ENCODE measurements at places on chromosomes 16 and 17.

DNA sequence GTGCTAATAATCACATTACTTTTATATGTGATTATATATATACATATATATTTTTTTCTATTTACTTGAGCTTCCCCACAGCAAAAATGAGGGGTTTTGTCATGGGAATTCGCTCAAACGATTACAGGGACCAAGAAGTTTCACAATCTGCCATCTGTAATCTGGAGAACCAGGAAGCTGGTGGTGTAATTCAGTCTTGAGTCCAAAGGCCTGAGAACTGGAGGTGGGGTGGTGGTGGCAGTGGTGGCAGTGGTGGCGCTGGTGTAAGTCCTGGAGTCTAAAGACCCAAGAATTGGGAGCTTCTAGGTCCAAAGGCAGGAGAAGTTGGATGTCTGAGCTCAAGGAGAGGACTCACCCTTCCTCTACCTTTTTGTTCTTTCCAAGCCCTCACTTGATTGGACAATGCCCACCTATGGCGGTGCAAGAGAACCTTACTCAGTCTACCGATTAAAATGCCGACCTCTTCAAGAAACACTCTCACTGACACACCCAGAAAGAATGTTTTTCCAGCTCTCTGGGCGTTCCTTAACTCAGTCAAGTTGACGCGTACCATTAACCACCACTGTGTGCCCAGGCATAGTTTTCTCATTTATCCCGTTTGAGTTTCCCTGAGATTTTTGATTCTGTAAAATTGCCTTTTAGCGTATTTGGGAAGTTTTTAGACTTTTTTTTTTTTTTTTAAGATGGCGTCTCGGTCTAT is 31.9 kb downstream of the POLR2A start:
- DNase-seq: no peak

DNA sequence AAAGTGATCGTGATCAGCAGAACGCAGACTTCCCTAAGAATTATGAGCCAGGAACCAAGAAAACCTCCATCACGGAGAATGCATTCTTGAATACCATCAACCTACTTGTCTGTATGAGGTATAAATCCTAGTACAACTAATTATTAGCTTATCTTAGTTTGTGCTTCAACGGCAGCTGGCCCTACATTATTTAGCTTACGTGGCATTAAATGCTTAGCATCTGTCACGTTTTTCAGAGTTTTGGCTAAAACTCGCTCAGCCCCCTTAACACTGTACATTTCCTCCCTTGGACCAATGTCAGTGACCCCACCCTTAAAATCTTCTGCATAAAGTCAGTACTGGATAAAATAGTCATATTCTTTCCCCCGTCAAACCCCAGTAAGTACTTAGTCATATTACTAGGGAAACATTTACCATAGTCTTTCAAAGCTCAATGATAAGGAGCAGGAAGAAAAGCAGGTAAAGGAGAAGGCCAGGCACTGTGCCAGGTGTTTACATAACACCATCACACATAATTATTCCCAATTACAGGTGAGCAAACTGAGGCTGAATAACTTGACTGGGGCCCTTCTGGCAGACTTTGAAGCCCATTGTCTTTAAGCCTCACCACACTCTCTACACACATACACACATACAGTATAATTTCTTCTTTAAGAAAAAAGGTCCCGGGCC is 16.6 kb upstream of the TXNDC11 start:
- DNase-seq: no peak

GRCh38 chr17:20920815-20921199 is 122.0 kb downstream of the USP22 start:
- no peak for DNase-seq

- no peak for DNase-seq
These were observed 16.3 kb downstream of the MPP3 start for GRCh38 chr17:43816336-43817320.

DNA sequence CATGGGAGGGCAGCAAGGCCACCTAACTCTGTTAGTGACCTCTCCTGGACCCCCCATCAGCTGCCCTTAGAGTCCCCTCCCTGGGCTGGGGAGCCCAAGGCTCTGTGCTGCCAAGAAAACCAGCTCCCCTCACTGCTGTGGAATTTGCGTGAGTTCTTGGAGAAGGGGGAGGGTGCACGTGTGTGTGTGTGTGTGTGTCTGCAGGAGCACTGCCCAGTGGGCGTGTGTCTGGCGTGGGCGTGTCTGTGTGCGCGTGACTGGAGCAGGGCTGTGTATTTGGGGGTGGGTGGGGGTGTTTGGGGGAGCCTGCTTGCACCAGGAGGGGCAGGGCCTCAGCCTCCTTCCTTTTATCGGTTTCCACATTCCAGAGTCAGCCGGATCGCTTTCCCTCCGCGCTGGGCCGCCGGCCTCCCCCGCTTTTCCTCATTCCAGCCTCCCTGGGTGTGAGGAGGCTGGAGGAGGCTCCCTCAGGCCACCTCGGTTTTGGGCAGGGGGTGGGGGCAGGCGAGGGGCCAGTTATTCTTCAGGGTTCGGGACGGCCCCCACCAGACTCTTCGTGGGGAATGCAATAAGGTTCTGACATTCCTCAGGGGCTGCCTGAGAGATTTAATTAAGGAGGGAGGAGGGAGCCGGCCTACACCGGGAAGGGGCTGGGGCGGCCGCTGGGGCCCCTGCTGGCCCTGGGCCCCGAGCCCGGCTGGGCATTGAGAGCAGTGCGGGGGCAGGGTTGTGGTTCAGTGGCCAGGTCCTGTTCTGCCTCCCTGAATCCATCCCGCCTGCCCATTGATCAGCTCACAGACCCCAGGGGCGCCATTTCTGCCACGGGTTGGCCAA is 2.5 kb downstream of the VASN start:
- no peak for DNase-seq

GRCh38 chr17:70318051-70318450 is 148.7 kb downstream of the KCNJ2 start:
- no peak for DNase-seq

- DNase-seq: no peak
These were observed 282.9 kb upstream of the IRX5 start for GRCh38 chr16:54647725-54648221.

GRCh38 chr17:49210158-49211029 is at the start of the genes ABI3 and GNGT2:
Gene ABI3 (plus strand): TSS chr17:49210707. CDS start chr17:49210725, 18 bp downstream.
Gene GNGT2 (minus strand): TSS chr17:49210574. CDS start chr17:49207422, 3,152 bp downstream.
- peak; percentile 75 for DNase-seq

GRCh38 chr17:68057531-68057952 is 22.0 kb downstream of the KPNA2 start:
- DNase-seq: peak; percentile 45

All from stimulated activated CD4-positive, alpha-beta T cell treated with anti-CD3 and anti-CD28 coated beads, Interleukin-4, amount 100 ng/mL, for 24 hours (primary cell).